ENCODE measurements at places on chromosomes 7 and 10. TPM values are rescaled to one million over a fixed set of nuclear protein-coding genes. Genes with fewer than 3 reads are reported as not detected.

The TMEM270 gene
- 1.1 TPM for total RNA-seq

The FOXP2 gene
- 49.3 TPM for total RNA-seq

The CHRM2 gene
- total RNA-seq = 0.61 TPM

The CBLL1 gene
- 25.2 TPM for total RNA-seq

The GSAP gene
- 52.1 TPM for total RNA-seq

The SLC12A9 gene
- 49.1 TPM for total RNA-seq

The NODAL gene
- total RNA-seq = not detected

The PDZD7 gene
- 0.09 TPM for total RNA-seq

DNA sequence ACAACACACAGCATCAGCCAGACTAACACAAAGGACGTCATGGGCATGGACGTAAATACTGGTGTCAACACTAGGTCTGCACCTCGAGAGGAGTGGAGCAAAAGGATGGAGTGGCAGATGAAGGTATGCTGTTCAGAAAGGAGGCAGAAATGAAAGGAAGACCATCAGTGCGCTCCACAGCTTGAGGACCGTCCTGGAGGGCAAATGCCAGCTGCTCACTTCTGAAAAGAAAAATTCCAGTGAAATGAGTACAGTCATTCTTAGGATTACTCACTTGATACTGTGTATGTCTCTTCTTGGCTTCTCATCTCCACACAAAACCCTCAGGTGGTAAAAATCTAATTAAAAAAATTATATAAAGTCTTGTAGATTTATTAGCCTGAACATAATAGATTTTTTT lies 44.8 kb downstream of the EGFR start:
- no peak for DNase-seq

DNA sequence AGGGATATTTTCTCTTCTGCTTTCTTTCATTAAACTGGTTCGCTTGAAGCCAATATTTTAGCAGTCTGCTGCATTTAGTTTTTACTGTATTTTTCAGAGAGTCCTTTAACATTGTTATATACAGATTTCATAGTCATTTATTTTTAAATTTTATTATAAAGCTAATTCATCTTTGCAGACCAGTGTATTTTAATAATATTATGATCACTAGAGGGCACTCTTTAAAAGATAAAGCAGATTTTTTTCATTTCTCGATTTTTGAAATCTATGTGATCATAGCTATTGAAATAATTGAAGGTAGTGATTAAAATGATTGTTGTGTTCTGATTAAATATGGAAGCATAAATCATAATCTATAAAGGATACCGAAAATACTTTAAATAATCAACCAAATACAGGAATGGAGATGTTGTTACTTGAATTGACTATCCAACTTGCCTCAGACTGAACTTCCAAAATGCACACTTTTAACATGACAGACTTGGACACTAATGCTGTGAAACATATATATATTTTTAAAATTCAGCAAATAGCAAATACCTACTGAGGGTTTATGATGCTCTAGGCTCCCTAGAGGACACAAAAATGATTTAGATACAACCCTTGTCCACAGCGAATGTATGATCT lies 35.2 kb downstream of the ST7 start:
- no peak for DNase-seq

DNA sequence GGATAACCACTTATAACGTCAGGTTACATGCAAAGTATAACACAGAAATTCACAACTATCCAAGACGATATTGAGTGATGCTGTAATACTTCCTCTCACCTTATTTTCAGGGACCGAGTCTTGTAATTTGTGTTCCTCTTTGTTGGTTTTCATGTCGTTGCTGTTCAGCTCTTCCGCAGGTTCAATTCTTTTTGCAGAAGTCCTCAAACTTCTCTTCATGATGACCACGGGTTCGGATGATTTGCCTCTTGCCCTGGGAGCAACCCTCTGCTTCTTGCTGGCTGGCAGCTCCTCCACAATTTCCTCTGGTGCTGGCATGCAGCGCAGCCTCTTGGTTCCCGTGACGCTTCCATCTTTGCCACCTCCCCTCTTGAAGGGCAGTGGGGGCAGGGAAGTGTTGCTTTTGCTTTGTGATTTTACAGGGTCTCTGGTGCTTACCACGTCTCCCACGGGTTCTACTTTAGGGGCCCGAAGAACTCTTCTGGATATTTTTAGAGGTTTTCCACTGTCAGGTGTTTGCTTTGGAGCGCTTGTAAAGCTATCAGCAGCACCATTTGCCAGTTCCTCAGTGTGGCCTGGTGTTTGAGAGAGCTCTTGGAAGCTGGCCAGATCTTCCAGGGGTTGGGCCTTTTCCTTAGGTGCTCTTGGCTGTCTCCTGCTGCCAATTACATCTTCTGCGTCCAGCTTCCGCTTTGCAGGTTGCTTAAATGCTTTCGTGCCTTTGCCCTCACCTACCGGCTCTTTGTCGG lies 23.6 kb downstream of the MKI67 start:
- DNase-seq = no peak

GRCh38 chr7:144113651-144114050 lies 4.3 kb downstream of the OR2A2 start:
- peak; percentile 94 for DNase-seq

- no peak for DNase-seq
Measured at GRCh38 chr7:24653316-24654085, 80.2 kb downstream of the PALS2 start.

GRCh38 chr10:99523251-99523773 lies 9.4 kb upstream of the NKX2-3 start:
- DNase-seq = no peak

- DNase-seq = no peak
Measured at GRCh38 chr10:117783698-117784395, 241.3 kb downstream of the EMX2 start.

DNA sequence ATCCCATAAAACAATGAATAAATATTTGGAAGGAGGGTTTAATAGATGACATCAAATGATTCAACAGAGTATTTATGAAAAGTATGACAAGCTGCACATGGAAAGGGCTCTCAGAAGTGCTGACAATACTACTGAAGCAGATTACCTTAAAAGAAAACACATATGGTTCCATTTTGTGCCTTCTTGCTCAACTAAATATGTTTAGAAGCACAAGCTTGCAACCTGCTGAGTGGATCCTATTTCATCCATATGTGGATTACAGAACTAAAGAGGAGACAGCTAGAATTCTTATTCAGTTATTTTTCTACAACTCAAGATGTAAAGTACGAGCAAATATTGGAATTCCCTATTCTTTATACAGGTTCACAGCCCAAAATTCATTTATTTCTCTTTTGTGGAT lies 340.6 kb downstream of the TFEC start:
- DNase-seq = no peak

DNA sequence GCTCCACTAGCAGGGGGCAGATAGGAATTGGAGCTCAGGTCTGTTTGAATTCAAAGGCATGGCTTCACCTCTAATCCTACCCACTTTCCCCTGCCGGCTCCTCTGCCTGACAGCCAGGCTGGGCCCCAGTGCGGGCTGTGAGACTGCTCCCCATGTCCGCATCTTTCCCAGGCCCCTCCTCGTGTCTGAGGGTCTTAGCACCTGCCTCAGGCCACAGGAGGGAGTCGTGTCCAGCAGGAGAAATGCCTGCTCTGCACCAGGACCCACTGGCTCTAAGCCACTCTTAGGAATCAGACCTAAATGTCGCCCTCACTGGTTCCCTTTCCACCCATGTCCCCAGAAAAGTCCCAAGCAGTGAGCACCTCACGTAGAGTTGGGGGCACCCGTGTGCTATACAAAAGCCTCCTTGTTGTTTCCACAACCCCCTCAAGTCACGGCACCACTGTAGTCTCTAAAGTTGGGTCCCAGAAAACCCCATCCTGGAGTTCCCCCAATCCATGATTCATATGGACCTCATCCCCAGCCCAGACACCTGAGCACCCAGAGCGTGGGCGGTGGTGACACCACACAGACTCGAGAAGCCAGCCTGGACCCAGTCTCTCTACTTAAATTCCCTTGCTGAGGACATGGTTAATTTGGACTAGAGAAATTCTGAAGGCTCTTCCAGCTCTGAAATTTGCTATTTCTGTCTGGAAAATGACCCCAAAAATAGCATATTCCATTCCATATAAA lies 466.4 kb upstream of the ZMIZ1 start:
- no peak for DNase-seq

DNA sequence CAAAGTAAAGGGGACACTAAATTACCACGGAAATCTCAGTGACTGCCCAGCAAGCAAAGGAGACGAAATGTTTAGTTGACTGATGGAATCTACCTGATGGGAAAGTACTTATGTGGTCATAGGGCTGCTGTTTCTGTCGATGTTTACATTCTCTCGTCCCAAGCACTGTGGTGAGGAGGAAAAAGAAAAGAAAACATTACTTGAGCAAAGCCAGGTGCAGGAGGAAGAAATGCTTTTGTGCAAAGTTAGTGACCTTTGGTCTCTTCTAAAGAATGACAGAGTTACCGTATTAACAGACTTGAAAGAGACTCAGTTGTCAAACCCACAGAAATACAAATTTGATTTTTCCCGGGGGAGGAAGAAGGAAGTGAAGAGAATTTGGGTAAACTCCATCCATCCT lies 43.3 kb upstream of the FMC1 start:
- DNase-seq = no peak

DNA sequence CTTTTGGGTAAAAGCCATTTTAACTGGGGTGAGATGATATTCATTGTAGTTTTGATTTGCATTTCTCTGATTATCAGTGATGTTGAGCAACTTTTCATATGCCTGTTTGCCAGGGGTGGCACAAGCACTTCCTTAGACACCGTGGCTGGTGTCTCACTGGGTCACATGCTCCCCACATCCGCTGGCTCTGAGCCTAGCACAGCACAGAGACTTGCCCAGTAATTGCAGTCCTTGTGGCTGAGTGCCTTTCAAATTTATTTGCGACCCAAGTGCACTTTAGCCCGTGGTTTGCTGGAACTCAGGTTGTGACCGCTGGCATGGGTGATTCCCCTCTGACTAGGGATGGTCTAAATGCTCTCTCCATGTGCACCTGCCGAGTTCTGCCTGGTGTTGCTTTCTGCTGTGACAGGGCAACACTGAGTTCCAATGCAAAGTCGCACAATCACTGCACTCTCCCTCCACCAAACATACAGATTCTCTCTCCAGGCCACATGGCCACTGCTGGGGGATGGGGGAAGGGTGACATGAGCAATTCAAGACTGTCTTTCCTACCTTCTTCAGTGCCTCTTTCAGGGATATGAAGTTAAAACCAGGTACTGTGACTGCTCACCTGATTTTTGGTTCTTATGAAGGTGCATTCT lies 66.5 kb downstream of the ZNF277 start:
- DNase-seq = no peak

- no peak for DNase-seq
Measured at GRCh38 chr10:98252464-98252863, 15.5 kb downstream of the LOXL4 start.

DNA sequence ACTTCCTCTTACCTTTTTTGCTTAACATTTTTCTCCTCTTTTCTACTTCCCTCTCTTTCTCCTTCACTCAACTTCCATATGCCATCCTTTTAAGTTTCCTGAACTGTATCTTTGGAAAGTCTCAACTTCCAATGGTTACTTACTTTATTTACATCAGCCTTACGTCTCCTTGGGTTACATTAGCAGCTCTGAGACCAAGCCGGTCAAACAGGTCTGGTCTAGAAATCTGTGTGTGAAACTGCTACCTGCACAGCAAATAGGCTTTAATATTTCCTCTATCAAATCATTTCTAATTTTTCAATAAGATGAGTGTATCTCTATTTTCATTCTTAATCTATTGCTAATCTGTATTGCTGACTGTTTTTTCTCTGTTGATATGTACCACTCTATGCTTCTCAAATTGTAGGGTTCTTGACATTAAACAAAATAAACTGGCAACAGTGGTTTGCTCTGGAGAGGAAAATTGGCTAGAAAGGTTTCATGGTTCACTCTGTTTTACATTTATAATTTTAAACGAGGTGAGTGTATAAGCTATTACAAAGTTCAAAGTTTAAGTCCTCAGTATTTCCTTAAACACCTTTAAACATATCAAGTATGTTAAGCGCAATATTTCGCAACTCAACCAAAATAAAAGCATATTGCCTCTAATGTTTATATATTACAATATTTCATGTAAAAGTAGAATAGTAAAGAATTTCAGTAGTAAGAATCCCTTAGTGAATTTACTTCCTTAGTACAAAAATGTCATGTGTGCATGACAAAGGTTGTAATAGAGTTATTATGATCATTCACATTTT lies 3.6 kb upstream of the SEMA3C start:
- DNase-seq = peak; percentile 69

DNA sequence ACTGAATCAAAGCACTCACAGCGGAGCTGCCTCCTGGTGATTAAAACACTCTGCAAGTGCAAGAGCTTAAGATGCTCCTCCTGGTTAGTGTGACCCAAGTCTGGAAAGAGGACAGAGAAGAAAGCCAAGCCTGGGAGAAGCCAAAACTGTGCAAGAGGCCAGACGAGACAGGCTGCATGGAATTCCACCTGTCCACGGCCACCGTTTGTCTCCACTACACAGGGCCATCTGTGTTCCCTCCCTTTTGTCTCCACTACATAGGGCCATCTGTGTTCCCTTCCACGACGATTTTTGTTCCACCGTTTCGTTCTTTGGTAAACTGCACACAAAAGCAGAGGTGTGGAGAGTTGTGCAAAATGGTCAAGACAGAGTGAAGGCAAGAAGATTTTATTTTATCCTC lies 233.0 kb downstream of the DIP2C start:
- DNase-seq = no peak

- DNase-seq = peak; percentile 56
Measured at GRCh38 chr10:34723750-34724149, 91.3 kb downstream of the PARD3 start.

DNA sequence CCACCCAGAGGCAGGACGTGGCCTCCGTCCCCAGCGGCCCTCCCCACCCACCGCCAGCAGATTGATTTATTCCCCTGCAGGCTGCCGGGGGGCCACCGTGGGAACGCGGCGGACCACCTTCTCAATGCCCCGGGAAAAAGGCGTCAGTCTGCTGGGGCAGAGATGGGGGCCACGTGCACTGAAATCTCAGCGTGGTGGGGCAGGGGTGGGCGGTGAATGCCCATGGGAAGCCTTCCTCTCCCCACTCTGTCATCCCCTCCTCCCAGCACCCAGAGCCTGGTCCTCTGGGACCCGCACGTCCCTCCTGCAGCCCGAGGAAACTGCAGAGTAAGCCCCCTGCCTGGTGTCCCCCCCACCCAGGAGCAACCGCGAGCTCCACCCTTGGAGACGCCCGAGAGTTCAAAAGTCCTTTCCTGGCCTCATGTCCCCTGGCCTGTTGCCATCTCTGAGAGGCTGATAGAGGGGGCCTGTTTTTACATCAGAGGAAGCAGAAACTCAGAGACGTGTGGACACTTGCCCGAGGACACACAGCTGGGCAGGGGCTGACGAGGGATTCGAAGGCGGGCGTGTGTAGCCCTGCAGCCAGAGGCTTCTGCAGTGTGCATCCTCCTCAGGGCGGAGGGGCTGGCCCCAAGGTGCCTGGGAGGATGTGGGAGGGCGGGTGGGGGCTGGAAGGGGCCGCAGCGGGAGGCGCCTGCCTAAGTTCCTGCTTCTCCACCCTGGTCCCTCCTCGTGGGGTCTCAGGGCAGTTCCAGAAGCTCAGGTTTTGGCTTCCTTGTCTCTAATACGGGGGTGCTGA lies 21.8 kb downstream of the UNCX start:
- no peak for DNase-seq

- DNase-seq = peak; percentile 95
Measured at GRCh38 chr7:148260599-148260998, 330.0 kb upstream of the C7orf33 start.
